NCI-H1417 treated with DMSO at 0.1 percent for 48 hours (cell line): ENCODE measurements at places on chromosomes 7 and 10.

DNA sequence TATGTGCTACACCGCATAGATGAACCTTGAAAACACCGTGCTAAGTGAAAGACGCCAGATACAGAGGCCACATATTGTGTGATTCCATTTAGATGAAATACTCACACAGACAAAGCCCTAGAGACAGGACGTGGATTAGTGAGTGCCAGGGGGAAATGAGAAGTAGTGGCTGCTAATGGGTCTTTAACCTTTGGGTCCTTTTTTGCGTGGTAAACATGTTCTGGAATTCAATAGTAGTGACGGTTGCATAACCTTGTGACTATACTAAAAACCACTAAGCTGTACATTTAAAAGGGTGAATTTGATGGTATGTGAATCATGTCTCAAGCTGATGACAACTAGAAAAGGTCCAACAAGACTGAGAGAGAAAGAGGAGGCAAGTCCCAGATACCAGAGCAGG lies 15.6 kb downstream of the SMKR1 start:
- DNase-seq: no peak

DNA sequence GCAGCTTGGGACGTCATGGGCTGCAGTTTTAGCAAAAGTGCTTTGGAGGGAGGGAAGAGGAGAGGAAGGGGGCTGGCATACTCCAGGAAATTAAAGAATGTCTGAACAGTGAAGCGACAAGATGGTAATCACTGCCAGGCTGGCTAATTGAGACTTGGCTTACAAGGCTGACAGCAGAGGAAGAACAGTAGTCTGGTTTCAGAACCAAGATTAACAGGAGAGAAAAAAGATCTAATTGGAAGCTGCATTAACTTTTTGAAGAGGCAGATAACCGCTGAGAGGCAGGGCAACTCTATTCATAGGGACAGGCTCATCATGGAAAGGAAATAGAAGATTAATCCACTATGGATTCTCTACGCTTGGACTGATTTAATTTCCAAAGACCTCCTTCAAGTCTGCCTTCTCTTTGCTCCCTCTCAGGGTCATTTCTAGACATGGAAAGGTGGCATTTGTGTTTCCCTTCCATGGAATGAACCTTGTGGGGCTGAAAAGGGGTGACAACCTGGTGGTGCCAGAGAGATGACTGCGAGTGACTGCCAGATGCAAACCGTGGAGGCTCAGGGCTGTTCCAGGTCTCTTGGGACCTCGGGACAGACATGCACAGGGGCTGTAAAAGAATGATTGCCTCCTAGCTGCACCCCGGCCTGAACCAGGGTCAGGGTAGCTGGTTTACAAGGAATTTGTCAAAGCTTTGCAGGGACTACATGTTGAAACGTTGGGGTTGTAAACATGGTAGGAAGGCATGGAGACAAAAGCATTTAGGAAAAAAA lies 210.2 kb upstream of the NPY start:
- DNase-seq: no peak

GRCh38 chr10:103507235-103508191 lies 14.0 kb downstream of the NEURL1 start:
- peak; percentile 37 for DNase-seq

DNA sequence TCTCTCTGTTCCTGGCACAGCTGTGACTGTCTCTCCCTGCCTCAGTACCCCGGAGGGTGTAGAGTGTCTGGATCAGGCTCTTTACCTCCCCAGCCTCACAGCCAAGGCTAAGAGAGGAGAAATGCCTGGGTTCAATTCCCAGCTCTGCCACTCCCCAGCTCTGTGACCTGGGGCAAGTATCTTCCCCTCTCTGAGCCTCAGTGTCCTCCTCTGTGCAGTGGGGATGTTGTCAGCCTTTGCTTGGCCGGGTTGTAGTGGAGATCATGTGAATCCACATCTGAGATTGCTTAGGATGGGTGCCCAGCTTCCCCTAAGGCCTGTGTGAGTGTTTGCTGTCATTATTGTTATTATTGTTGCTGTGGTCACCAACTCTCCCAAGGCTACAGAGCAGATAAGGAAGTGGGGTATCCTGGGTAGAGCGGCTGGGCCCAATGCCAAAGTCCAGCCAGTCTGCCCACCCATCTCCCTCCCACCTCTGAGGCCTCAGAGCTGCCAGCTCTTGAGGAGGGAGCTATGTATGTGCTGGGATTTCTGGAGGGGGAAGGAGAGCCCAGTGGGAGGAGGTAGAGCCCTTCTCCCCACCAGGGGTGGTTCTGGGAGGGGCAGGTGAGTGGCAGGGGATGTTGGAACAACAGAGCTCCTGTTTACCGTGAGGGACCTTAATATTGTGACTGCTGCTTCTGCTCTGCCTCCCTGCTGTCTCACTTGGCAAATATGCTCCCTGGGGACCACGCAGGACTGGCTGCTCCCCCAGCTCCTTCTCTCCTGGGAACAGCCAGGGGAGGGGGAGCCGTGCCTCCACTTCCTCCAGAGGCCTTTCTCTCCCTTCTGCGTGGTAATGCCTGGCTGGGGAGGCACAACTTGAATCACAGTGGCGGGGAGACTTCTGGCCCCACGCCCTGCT lies 170.5 kb downstream of the RPS24 start:
- peak; percentile 7 for DNase-seq

DNA sequence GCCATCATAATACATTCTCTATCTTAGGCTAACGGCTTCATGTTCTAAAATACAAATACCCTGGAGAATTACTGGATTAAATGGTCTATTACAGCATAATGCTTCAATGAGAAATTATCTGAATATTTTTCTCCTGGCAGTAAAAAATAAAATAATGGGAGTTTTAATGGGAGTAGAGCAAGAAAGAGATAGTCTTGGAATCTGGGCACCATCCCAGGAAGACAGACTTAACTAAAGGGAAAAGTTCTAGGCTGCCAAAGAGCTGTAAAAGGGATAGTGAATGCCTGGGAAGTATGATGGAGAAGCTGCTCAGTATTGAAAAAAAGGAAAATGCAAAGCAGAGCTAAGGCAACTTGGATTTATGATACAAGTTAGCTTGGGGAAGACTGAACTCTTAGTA lies 12.1 kb upstream of the SYPL1 start:
- no peak for DNase-seq
